Activated T-helper 1 cell treated with Interleukin-2 at 50 U/mL for 16 hours (primary cell): ENCODE measurements at places on chromosomes 13 and 19.
A peak's percentile ranks its signal among the peaks of the same experiment; 100 is the strongest.

- DNase-seq: no peak
Observed at GRCh38 chr19:18763674-18764590, 27.2 kb downstream of the COMP start.

DNA sequence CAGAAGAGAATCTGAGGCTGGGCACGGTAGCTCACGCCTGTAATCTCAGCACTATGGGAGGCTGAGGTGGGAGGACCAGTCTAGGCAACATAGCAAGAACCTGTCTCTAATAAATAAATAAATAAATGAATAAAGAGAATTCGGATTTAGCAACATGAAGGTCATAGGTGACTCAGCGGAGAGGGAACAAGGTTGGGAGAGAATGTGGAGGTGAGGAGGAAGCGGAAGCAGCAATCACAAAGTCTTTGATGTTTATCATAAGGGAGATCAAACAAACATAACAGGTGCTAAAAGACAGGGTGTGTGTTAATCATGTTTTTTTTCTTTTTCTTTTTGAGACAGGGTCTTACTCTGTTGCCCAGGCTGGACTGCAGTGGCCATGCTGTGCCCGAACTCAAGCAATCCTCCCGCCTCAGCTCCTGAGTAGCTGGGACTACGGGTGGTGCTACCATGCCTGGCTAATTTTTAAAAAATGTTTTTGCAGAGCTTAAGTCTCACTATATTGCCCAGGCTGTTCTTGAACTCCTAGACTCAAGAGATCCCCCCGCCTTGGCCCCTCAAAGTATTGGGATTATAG lies 16.3 kb downstream of the PBX4 start:
- no peak for DNase-seq

GRCh38 chr13:59766236-59766635 lies 397.5 kb downstream of the DIAPH3 start:
- DNase-seq: no peak

DNA sequence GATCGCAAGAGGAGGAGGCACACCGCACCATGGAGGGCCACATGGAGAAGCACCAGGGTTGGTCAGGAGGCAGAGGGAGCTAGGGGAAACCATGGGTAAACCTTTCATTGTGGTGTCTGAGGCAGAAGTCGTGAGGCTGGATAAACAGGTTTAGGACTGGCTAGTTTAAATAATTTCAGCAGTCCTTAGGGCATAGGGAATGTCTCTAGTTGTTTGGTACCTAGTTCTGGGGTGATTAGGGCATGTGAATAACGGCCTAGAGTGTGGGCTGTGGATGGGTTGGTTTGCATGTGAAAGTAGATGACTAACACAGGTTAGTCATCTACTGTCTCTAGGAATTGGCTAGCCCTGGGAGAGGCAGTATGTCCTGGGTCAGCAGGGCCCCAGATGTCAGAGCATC lies 102.3 kb downstream of the STOML3 start:
- no peak for DNase-seq

GRCh38 chr13:91024157-91024792 lies 323.2 kb upstream of the MIR17HG start:
- no peak for DNase-seq

DNA sequence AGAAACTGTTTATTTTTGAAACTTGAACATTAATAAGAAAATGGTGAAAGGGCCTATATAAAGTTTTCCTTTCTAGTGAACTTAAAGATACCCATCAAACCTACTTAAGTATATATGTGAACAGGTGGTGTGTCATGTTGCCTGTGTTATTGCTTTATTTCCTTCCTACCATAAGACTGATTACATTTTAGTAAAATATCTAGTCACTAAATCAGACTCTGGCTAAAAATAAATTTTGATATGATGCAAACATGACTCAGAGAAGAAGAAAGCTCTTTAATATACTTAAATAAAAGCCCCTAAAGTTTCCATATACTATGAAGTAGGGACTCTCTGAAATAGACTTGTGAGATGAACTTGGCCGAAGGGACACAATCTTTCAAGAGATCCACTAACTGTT lies 35.1 kb upstream of the FBXL3 start:
- no peak for DNase-seq

DNA sequence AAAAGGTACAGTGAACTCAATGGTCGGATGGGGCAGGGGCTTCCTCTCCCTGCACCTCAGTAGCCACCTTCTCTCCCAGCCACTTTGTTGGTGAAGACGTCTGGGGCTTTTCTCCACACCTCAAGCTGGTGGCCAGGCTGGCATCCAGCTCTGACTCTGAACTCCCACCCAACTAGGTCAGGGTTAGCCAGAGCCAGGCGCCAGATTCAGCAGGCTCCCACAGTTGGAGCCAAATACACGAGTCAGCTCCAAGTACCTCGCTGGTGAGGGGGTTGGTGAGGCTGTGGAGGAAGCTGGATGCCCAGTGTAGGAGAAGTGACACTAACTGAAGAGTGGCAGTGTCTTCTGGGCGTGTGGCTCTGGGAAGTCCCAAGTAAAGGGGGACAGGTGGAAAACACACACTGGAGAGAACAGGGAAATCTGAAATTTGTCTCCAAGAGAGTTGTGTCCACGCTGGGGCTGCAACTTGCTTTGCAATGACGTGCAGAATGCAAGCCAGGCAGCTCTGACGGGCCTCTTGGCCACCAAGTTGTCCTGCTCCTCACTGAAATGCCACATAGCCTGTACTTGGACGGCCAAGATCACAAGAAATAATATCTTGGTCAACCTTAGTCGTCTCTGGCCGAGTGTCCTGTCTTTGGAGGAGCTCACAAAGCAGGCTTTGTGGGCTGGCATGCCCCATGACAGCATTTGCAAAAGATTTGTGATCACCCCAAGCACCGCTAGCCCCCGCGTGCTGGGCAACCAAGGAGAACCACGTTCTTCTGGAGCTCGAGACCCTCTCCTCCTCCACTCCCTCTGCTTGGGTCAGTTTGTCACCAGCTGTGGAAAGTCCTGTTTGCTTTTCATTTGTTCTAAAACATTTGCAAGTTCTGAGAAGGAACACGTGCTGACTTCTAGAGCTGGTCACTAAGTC lies 18.1 kb downstream of the SLC7A1 start:
- no peak for DNase-seq

- DNase-seq: no peak
Observed at GRCh38 chr13:33528896-33529295, 243.3 kb upstream of the STARD13 start.

DNA sequence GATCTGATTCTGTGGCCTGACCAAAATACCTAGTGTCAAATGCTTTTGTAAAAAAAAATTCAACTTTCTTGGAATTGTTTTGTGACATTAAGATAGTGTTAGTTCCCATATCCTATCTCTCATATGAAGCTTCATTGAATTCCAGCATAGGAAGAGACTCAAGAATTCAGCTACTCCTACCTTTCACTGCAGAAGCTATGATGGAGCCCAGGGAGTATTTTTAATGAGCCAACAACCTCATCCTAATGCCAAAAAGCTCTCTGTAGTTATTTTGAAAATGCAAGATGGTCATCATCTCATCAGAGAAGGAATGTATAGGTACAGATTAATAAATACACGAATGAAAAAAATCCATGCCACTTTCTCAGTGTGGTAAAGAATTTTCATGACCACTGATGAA lies 431.2 kb upstream of the SGCG start:
- DNase-seq: no peak

GRCh38 chr13:93861818-93862217 lies 617.7 kb downstream of the DCT start:
- no peak for DNase-seq

- DNase-seq: no peak
Observed at GRCh38 chr13:30918662-30919405, 12.8 kb downstream of the MEDAG start.

DNA sequence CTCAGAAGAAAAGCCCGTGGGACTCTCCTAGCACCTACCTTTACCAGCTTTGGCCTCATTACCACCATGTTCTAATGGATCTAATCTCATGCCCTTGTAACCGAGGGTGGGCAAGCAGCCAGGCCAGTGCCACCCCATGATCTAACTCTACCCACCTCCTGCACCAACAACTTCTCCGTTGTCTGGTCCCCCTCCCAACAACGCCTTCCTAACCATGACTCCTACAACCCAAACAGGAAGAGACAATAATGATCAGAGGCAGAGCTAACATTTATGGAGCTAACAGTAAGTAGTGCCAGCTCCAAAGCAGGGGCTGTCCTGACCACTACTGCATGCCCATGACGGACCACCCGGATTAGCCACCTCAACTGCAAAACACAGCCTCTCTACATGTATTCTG lies 3.5 kb downstream of the USP12 start:
- no peak for DNase-seq

GRCh38 chr13:96172066-96172465 lies 82.2 kb downstream of the HS6ST3 start:
- DNase-seq: no peak

- DNase-seq: no peak
Observed at GRCh38 chr13:64505336-64505910, 2724.7 kb downstream of the PCDH9 start.

DNA sequence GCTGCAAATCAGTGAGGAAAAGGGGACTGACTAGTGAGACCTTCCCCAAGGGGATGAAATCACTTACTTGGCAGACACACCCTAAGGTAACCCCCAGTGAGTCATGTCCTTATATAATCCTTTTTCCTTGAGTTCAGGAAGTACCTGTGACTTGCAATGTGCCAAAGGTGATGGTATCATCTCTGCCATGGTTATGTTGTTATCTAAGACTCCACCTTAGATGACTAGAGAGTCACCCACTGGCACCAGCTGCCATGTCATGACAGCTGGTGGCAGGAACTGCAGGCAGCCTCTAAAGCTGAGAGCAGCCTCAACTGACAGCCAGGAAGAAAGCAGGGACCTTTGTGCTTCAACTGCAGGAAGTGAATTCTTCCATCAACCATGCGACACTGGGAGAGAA lies 12.5 kb downstream of the PBX4 start:
- peak; percentile 28 for DNase-seq

- no peak for DNase-seq
Observed at GRCh38 chr19:1449467-1450442, at the start of gene APC2. APC2 (plus strand) TSS chr19:1450121; CDS start chr19:1453002, 2,881 bp downstream.

DNA sequence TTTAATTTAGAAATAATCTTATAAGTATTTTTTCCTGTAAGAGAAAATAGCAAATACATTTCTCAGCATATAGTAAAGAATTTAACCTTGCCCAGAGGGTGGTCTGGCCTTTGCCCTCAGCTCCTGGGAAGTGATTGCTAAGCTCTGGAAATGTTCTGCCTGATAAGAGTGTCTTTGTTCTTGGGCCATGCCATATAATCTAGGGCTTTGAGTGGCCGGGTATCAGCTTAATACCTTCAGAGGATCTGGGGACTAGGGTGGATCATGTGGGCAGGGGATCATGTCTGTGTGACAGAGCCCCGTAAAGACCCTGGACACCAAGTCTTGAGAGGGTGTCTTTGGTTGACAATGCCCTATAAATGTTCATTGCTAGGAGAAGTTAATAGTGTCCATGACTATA lies 1032.4 kb upstream of the MIR17HG start:
- DNase-seq: no peak

DNA sequence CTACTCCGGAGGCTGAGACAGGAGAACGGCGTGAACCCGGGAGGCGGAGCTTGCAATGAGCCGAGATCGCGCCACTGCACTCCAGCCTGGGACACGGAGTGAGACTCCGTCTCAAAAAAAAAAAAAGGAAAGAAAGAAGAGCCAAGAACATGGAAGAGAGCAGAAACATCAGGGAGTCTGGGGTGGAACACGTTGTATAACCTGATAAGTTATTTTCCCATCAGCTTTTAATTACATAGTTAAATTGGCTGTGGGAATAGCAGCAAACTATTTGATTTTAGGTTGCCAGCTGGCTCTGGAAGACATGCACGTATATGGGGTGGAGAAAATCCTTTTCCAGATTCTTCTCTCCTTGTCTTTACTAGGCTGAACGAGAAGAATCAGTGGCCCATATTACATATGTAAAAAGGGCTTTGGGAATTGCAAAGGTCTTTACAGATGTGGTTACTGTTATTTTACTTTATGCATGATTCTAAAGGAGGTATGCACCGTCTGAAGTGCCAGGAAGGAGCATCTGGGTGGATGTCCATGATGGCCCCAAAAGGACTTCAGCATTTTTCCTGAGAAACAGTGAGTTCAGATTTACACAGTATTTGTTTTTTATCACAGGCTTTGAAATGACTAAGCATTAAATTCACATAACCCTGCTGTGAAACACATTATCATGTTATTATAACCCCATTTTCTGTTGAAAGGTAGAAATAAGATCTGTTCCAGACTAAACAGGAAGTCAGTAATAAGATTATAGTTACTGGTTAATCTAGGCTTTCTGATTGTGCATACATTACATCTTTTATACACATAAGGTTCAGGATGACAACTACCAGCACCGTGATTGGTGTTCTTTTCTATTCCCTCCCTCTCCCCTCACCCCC lies 4.6 kb upstream of the NAA16 start:
- DNase-seq: no peak

DNA sequence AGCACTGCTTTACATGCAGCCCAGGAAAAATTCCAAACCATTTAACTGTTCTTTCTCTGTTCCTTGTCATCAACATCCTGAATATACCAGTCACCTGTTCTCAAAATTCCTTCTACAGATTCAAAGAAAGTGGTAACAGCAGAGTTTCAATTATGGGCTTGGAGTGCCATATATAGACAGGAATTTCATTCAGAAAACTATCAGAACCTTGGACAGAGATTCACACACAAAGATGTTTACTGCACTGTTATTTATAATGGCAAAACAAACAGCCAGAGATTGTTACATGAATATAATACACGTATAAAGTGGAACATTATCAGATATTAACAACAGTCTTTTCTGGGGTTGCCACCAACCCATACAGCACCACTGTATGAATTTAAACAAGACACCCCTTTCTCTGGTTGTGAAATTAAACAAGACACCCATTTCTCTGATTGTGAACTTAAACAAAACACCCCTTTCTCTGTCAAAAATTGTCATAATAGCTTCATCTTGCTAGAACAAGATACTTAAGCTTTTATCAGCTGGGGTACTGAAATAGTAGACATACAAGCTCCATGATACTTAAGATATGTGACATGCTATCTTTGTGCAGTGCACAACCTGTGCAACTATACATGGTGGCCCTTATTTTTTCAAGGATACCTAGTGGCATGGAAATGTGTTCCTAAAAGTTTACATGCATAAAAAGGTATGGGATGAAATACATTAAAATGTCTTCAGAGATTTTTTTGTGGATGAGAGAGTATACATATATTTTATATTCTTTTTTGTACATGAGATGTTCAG lies 12.6 kb downstream of the CACNA1A start:
- DNase-seq: no peak
